Pons (tissue), 1 donor: ENCODE measurements at places on chromosomes 5 and 9.

- DNase-seq: no peak
Observed at GRCh38 chr9:6214434-6214833, 1.2 kb upstream of the IL33 start.

DNA sequence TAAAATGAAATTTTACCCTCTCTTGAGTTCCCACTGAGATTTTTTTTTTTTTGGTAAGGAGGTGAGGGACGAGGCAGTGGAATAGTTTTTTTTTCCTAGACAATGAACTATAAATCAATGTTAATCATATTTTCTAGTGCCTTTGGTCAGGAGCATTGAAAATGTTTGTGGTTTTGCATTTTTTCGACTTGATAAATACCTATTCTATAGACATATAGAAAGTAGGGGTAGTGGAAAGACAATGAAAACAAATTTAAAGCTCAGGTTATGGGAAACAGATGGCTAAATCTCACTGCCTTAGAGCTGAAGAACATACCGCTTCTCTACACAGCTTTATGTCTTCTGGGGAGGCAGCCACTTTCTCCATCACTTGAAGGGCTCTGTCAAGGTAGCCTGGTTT lies 94.3 kb downstream of the MRPS27 start:
- DNase-seq: no peak

DNA sequence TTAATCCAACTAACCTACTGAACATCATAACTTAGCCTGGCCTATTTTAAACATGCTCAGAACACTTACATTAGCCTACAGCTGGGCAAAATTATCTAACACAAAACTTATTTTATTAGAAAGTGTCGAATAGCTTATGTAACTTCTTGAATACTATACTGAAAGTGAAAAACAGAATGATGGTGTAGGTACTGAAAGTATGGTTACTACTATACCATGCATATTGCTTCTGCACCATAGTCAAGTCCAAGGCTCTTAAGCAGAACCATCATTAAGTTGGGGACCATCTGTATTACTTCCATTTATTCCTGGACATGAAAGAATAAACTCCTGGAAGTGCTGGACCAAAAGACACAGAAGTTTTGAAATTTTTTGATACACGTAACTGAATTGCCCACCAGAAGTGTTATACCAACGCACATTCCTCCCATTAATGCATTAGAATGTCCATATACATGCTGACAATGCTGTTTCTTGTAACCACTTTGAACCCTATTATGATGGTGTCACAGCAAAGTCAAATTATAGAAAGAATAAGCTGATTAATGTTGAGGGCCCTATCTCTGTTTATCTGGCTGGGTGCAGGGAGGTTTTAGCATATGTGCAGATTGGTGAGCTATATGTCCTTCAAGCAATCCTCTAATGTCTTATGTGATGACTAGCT lies 375.7 kb downstream of the ACTL7B start:
- DNase-seq: no peak

DNA sequence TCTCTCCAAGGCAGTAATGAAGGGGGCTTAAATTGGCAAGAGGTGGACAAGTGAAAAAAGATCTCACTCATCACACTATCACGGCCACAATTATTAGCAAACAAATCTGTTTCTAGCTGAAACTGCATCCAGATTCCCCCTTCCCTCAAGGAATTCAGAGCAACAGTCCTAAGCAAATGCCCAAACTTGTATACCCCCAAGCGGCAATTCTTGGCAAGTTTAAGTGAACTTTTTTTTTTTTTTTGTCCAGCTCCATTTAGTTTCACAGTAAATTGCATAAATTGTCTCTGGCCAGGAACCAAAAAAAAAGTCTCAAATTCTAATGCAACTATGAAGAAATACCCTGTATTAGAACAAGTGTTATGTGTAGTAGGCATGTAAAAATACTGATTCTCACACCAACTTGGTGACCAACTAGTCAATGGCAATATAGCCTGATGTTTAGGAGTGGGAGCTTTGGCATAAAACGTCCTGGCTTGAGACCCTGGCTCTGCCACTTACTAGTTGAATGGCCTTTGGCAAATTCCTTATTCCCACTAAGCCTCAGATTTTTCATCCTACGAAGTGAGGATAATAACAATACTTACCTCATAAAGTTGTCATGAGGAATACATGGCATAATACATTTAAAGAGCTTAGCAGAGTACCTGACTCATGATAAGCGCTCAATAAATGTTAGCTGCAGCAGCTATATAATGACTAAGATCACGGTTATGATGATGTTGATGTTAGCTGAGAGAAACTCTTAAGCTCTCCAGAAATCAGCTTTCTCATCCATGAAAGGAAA lies 193.2 kb downstream of the ADAMTSL1 start:
- no peak for DNase-seq

DNA sequence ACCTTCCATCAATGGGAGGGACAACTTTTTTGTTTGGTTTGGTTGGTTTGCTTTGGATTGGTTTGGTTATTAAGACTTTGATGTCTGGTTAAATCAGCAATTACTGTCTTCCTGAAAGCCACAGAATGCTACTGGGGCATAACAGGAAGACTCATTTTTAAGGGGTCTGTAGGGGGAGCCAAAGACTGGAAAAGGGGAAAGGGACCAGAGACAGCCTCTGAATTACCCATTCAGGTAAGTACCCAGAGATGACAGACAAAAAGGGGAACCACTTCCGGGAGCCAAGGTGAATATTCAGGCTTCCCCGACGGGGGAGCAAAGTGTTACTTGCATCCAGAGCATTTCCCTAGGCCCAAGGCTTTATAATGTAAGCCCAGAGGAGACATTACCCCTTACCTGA lies 4.6 kb upstream of the FEM1C start:
- no peak for DNase-seq

- no peak for DNase-seq
Observed at GRCh38 chr5:181232593-181232992, 9.5 kb downstream of the TRIM41 start.

GRCh38 chr9:117188394-117188793 lies 226.5 kb downstream of the ASTN2 start:
- no peak for DNase-seq

- DNase-seq: no peak
Observed at GRCh38 chr9:108262836-108263235, 593.0 kb downstream of the ACTL7B start.

DNA sequence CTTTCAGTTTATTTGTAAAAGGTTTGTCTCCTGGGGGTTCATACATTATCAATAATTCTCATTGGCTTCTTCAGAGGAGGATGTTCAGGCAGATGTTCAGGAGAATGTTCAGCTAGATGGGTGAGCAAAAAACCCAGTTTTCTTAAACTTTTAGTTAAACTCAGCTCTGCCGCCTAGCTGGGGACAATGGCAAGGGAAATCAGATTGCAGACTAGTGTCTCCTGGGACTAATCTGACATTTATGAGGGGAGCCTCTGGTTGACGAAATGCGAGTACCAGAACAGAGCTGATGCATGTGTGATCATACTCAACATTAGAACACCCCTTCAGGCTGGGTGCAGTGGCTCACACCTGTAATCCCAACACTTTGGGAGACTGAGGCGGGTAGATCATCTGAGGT lies 314.4 kb downstream of the ARL15 start:
- no peak for DNase-seq
